ENCODE measurements at places on chromosomes 7 and 10. TPM values are rescaled to one million over a fixed set of nuclear protein-coding genes. Genes with fewer than 3 reads are reported as not detected.

The BTRC gene
- total RNA-seq, result 9.2 TPM

The POU6F2 gene
- 0.41 TPM for total RNA-seq

The INSYN2A gene
- 0.02 TPM for total RNA-seq

The BAIAP2L1 gene
- 22.5 TPM for total RNA-seq

The GPNMB gene
- 112 TPM for total RNA-seq

The OR6V1 gene
- not detected for total RNA-seq

The LIPF gene
- total RNA-seq, result not detected

The GSTO2 gene
- total RNA-seq, result not detected

The ATOH7 gene
- total RNA-seq, result 0.88 TPM

The GDF10 gene
- not detected for total RNA-seq

The CH25H gene
- total RNA-seq, result 0.12 TPM

The MKX gene
- not detected for total RNA-seq

The UBE3C gene
- 65.3 TPM for total RNA-seq

The GIGYF1 gene
- 4.1 TPM for total RNA-seq

The SYCE1 gene
- total RNA-seq, result not detected

The HEPACAM2 gene
- total RNA-seq, result not detected

The SH3PXD2A gene
- 1.2 TPM for total RNA-seq

The MUC12 gene
- total RNA-seq, result 0.54 TPM

The MRLN gene
- not detected for total RNA-seq

The PON3 gene
- total RNA-seq, result not detected

The CLCN1 gene
- total RNA-seq, result not detected

The AFAP1L2 gene
- total RNA-seq, result 1.3 TPM

The COMTD1 gene
- 7.9 TPM for total RNA-seq

The SDK1 gene
- total RNA-seq, result 5.1 TPM

The SYT15 gene
- 0.17 TPM for total RNA-seq

The WNT2 gene
- not detected for total RNA-seq

The WDR37 gene
- 3.2 TPM for total RNA-seq

The WDFY4 gene
- total RNA-seq, result not detected

The LBX1 gene
- not detected for total RNA-seq

The CHAT gene
- total RNA-seq, result not detected

The CYP3A4 gene
- not detected for total RNA-seq

The CALHM3 gene
- total RNA-seq, result 0.23 TPM

The TFEC gene
- total RNA-seq, result 0.39 TPM

The NRCAM gene
- 2.4 TPM for total RNA-seq

Data from H4 (cell line).